ENCODE measurements at places on chromosomes 2 and 18. TPM values are rescaled to one million over a fixed set of nuclear protein-coding genes. Genes with fewer than 3 reads are reported as not detected.

Gene NIF3L1
- 53.4 TPM for polyA plus RNA-seq

Gene SLC16A14
- 7.9 TPM for polyA plus RNA-seq

Gene ATP5F1A
- polyA plus RNA-seq, result 771 TPM

Gene MTX2
- polyA plus RNA-seq, result 88.7 TPM

- DNase-seq, result peak; percentile 33
Observed at GRCh38 chr2:212535996-212536816, 2.4 kb downstream of the ERBB4 start.

DNA sequence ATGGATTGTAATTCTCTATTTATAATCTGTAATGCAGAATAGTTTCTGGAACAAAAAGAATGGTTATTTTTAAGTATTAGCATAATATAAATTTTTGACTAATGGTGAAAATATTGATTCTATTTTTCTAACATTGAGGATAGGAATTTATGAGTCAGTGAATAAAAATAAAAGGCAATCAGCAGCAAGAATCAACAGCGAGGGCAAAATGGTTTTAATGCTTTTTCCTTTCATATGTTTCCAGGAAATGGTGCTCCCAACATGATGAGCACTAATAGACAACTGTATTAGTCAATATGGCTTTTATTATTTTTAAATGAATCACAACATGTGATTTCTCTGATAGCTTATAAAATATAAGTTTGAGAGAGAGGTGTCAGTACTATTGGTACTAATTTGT is 90.7 kb upstream of the TFPI start:
- DNase-seq, result no peak

DNA sequence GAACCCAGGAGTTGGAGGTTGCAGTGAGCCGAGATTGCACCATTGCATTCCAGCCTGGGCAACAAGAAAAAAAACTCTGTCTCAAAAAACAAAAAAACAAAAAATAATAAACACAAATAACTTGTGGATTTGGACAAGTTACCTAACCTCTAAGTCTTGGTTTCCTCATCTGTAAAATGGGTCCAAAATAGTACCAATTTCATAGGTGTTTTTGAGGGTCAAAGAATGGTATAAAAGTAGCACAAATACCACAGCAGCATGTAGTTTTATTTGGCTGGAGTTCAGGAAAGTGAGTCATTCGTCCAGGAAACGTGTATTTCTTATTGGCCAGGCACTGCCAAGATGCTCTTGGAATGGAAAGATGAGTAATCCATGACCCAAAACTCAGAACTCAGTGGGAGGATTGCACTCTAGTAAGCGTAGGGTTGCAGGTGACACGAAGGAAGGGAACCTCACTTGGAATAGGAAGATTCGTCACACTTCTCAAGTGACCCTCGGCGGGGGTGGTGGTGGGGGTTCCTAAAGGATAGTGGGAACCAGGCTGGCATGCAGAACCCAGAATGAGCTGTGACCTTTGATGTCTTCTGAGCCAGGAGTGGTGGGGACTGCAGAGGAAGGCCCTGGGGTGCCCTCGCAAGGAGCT is 24.4 kb downstream of the GRHL1 start:
- DNase-seq, result no peak

DNA sequence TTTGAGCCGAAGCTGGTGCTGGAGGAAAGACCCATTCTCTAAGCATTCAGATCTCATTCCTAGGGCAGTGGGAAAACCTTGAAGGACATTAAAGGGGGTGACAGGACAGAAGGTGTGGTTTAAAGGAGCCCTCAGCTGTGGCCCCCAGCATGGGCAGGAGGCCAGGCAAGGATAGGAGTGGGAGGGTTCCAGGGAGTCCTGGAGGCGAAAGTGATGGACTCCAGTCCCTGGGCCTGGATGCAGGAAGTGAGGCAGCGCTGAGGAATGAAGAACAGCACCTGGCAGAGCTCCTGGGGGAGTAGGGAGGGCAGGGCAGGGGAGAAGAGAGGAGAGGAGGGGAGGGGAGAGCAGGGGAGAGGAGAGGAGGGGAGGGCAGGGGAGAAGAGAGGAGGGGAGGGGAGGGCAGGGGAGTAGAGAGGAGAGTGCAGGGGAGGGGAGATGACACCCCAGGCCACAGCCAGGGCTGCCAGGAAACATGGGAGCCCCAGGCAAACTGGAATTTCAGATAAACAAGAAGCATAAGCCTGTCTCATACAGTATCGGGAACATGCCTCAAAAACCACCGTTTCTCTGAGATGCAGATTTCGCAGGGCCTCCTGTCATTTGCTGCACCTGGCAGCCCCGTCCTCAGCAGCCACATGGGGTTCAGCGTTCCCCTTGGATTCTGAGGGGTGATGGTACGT is 5.7 kb downstream of the RAMP1 start:
- no peak for DNase-seq

- DNase-seq, result no peak
Observed at GRCh38 chr18:72752220-72752619, 115.6 kb downstream of the NETO1 start.

DNA sequence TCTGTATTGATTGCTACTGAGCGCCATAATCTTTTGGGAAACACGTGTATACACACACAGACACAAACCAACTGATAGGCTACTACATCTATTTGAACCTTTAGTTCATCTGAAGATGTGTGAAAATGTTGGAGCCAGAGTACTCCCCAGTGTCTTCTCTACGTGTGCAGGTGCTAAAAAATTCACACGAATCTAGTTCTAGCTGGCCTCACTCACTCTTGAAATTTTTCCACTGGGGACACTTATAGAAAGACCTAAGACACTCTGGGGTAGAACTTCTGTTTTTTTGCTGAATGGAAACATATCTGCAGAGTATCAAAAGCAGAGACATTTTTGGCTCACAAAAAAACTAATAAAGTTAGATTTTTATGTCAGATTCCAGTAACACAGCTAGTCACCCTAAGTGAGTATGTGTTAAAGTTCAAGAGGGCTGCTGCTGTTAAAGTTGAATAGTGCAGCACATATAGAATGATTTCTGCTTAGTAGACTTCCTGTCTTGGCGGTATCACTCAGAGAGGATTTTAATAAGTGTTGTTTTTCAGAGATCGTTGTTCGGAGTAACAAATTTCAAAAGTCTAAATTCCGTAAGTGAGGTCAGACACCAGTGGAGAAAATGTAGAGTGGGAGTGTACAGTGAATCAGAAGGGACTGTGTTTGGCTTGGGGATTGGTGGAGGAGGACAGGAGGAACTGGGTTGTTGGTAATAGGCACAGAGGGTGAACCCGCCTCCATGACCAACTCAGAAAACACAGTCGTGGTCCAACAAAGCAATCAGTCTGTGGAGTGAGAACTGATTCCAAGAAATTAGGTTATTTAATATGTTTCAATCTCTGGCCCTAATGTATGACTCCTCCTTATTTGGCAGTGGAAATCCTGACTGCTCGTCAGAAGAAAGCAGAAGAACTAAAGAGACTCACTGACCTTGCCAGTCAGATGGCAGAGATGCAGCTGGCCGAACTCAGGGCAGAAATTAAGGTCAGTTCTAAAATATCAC is 43.1 kb downstream of the KCTD18 start:
- no peak for DNase-seq

- DNase-seq, result no peak
Observed at GRCh38 chr2:202337151-202337550, 39.0 kb upstream of the BMPR2 start.

DNA sequence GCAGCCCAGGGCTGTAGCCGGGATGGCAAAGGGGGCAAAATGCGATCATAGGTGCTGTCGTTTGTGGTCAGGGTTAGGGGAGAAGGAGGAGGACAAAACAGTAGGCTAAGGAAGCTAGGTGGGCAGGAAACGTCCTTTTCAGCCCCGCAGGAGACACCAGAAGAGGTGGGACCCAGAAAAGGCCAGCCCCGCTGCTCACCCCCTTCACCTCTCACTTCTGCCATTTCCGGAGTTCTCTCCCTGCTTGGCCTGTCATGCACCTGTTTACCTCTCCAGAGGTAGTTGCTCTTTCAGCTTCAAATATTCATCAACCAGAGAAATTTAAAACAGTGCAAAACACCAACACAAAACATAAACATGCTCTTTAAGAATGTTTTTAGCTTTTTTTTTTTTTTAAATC is 849 bp downstream of the AQP4 start:
- DNase-seq, result no peak

GRCh38 chr2:85831735-85832134 is 57.1 kb downstream of the ST3GAL5 start:
- no peak for DNase-seq

DNA sequence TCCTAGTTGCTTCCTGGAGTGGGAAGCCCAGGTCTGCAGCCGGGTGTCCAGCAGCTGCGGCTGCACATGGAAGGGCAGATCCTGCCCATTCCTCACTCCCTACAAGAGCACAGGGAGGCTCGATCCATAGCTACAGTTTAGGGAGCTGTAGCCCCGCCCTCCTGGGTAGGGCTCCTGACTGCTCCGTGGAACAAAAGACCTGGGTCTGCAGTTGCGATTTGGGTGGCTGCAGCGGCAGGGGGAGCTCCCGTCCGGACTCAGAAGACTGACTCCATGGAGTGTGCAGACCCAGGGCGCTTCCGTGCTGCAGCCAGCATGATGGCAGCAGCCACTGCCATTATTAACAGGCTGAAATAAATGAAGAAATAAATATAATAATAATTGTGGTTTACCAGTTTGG is 157.3 kb downstream of the CTNNA2 start:
- DNase-seq, result no peak

DNA sequence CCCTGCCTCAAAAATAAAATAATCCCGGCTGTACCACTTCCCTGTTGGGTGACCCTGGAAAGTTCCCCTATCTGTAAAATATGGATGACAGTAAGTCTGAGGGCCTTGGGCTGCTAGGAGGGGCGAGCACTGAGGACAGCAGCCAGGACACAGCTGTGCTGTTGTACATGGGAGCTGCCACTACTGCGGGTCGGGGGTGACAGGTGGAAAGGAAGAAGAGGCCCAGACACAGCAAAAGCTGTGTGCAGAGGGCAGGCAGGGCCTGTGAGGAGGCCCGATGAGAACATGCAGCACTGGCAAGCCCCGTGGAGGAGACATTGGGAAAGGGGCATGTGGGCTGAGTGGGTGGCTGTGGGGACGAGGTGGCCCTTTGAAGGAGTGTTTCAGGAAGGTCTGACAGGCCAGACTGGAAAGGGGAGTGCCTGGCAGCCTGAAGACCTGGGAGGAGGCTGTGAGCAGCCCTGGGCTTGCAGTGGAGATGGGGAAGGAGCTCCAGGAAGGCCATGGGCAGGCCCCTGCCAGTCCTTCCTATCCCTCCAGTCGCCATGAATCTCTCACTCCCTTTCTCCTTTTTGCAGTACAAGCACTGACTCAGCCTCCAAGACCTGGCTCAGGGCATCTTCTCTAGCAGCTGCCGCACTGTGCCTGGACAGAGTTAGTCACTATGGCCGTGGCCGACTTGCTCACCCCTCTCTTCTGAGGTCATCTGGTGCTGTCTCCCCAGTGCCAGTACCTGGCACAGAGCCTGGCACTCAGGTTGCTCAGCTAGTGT is 28.9 kb upstream of the SEMA4C start:
- DNase-seq, result no peak

- no peak for DNase-seq
Observed at GRCh38 chr2:22822835-22823234, 562.1 kb upstream of the KLHL29 start.

- no peak for DNase-seq
Observed at GRCh38 chr18:79100944-79101343, 31.8 kb downstream of the ATP9B start.

Data from left kidney (tissue), 8 donors.